Lower lobe of right lung (tissue), 2 donors: ENCODE measurements at places on chromosomes 6 and 20.

- H3K4me3 ChIP-seq: no peak overlapping the region
- no peak overlapping the region for H3K27ac ChIP-seq
- no peaks in the 10 kb centered on the region for H3K27me3 ChIP-seq
- H3K4me1 ChIP-seq: no peaks in the 10 kb centered on the region
Measured at GRCh38 chr6:17691925-17692538, 14.7 kb downstream of the NUP153 start.

GRCh38 chr6:105001906-105002305 lies 45.0 kb downstream of the LIN28B start:
- no peaks in the 10 kb centered on the region for H3K27me3 ChIP-seq
- no peak for DNase-seq
- H3K27ac ChIP-seq: no peak overlapping the region
- no peak overlapping the region for H3K4me3 ChIP-seq
- no peaks in the 10 kb centered on the region for H3K36me3 ChIP-seq
- H3K4me1 ChIP-seq: no peaks in the 10 kb centered on the region

- no peak overlapping the region for H3K27ac ChIP-seq
- H3K4me3 ChIP-seq: no peak overlapping the region
- H3K27me3 ChIP-seq: no peaks in the 10 kb centered on the region
- peaks cover 23% of the 10 kb centered on the region for H3K4me1 ChIP-seq
- DNase-seq: no peak
- H3K36me3 ChIP-seq: peaks cover 52% of the 10 kb centered on the region
Measured at GRCh38 chr6:41684311-41685180, 46.3 kb downstream of the MDFI start.

- no peaks in the 10 kb centered on the region for H3K27me3 ChIP-seq
- H3K4me1 ChIP-seq: peaks cover 28% of the 10 kb centered on the region
- H3K36me3 ChIP-seq: no peaks in the 10 kb centered on the region
Measured at GRCh38 chr6:139600343-139600742, 225.9 kb upstream of the CITED2 start.

DNA sequence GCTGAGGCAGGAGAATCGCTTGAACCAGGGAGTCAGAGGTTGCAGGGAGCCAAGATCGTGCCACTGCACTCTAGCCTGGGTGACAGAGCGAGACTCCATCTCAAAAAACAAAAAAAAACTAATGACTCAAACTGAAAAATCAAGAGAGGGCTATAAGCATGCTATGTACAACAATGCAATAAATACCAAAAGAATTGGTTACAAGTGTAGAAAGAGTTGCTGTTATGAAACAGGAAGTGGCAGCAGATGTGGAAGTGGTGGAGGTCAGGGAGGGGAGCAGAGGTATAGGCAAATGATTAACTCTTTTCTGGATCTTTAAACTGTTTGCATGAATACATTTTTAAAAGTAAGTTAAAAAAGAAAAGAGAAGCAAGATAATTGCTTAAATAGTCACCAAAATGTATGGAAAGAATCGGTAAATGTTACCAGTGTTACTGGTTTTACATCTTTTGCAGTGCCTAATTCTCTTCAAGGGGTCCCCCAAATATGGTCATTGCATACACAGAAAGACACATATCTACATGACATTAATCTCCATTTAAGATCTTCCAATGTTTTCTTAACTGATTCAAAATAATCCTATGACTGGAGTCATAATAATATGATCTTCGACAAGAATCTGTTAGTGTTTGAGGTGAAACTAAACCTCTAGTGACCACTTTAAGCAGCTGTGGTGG lies 15.0 kb downstream of the CALHM6 start:
- no peak for DNase-seq
- H3K27ac ChIP-seq: peak overlapping the region; percentile 48
- no peaks in the 10 kb centered on the region for H3K36me3 ChIP-seq
- H3K4me3 ChIP-seq: no peak overlapping the region
- no peaks in the 10 kb centered on the region for H3K27me3 ChIP-seq

- no peak overlapping the region for H3K27ac ChIP-seq
- peaks cover 40% of the 10 kb centered on the region for H3K4me1 ChIP-seq
- DNase-seq: no peak
- H3K4me3 ChIP-seq: no peak overlapping the region
Measured at GRCh38 chr6:53056273-53056672, 8.9 kb upstream of the FBXO9 start.

DNA sequence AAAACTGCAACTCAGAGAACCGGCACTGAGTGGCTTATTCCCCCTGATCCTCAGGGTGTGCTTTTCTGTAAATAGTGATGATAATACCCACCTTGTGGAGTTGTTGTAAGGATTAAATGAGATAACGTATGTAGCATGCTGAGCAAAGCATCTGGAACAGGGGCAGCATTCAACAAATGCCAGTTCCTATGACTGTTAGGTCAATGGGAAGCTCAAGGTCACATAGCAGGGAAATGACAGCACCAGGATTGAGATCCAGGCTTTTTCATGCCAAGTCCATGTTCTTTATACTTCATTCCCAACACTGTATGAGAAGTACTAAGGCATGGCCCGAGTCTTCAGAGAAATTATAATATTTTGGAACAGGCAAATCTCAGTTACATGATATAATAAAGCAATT lies 5.1 kb downstream of the RCAN2 start:
- peaks cover 18% of the 10 kb centered on the region for H3K27me3 ChIP-seq
- DNase-seq: no peak
- H3K36me3 ChIP-seq: no peaks in the 10 kb centered on the region
- H3K4me3 ChIP-seq: no peak overlapping the region
- peaks cover 5% of the 10 kb centered on the region for H3K4me1 ChIP-seq
- H3K27ac ChIP-seq: no peak overlapping the region

DNA sequence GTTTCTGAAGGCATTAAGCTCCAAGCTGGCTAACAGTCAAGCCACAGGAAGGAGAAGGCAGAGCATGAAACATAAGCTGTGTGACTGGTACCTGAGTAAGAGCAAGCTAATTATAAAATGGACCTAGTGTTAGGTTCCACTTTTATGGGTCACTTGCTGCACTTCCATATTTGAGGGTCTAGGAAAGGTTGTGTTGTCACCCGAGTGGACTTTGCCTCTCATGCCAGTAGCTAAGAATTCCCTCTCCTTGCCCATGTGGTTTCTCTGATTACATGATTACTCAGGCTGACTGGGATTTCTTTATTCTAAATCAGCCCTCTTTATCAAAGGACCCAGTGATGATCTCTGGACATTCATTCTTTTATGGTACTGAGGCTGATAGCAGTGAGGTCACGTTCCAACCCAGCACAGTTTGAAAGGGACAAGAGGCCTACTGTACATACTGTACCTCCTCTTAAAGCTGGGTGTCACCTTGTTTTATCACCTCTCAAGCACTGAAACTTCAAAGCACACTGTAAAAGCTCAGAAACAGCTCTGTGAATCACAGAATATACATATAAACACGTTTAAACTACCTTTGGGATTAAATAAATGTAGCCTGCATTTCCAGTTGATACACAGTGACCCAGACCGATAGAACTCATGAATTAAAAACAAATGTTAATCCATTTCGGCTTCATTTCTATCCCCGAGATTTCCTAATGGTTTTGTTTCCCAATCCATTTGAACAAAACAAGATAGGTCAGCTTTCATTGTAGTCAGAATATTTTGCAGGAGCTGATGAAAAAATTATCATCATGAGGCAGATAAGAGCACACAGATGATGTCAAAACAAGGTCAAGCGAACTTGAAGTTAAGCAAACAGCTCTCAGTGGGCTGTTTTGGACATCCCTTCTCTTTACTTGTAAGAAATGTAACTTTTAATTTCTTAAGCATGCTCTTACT lies 96.5 kb downstream of the ALDH8A1 start:
- H3K36me3 ChIP-seq: no peaks in the 10 kb centered on the region
- H3K27me3 ChIP-seq: no peaks in the 10 kb centered on the region
- H3K27ac ChIP-seq: no peak overlapping the region
- no peak for DNase-seq

DNA sequence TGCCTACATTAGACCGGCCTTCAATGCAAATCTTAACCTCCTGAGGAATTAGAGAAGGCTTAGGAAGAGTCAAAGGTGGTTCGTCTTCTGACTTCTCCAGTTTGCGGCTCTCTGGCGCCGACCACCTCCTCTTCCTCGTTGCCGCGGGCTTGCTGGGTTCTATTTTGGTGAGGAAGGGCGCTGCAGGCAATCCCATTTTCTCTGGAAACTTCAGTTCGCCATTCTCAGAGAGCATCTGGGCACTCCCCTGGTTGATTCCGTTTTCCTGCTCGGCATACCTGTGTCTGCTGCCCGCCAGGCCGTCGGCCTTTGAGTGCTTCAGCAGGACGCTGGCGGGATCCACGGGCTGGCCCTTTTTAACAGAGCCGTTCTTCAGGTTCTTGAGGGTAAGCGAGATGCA lies 67.9 kb downstream of the GMPR start:
- H3K4me3 ChIP-seq: no peak overlapping the region
- H3K27me3 ChIP-seq: no peaks in the 10 kb centered on the region

GRCh38 chr20:38866265-38867061 lies 59.8 kb upstream of the FAM83D start:
- no peak overlapping the region for H3K4me3 ChIP-seq
- no peak overlapping the region for H3K27ac ChIP-seq

- H3K4me3 ChIP-seq: no peak overlapping the region
- H3K27me3 ChIP-seq: no peaks in the 10 kb centered on the region
- peaks cover 59% of the 10 kb centered on the region for H3K4me1 ChIP-seq
- DNase-seq: no peak
- H3K36me3 ChIP-seq: no peaks in the 10 kb centered on the region
Measured at GRCh38 chr6:167850782-167851181, 24.1 kb downstream of the AFDN start.

GRCh38 chr20:31484001-31484400 lies 8.9 kb downstream of the REM1 start:
- no peak for DNase-seq
- peaks cover 4% of the 10 kb centered on the region for H3K4me1 ChIP-seq
- no peaks in the 10 kb centered on the region for H3K36me3 ChIP-seq
- no peak overlapping the region for H3K4me3 ChIP-seq
- H3K27ac ChIP-seq: no peak overlapping the region

DNA sequence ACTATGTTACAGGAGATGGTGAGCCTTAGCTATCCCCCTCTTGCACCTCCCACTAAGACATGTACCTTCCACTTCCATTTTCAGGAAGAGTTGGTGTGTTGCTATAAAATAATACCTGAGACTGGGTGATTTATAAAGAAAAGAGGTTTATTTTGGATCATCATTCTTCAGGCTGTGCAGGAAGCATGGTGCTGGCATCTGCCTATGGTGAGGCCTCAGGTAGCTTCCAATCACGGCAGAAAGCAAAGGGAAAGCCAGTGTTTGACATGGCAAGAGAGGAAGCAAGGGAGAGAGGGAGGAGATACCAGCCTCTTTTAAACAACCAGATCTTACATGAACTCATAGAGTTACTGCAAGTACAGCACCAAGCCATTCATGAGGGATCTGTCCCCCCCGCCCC lies 32.2 kb downstream of the GSS start:
- H3K4me3 ChIP-seq: no peak overlapping the region
- DNase-seq: no peak
- H3K36me3 ChIP-seq: peaks cover 96% of the 10 kb centered on the region
- H3K27me3 ChIP-seq: no peaks in the 10 kb centered on the region
- peak overlapping the region; percentile 63 for H3K27ac ChIP-seq
- H3K4me1 ChIP-seq: peaks cover 13% of the 10 kb centered on the region

DNA sequence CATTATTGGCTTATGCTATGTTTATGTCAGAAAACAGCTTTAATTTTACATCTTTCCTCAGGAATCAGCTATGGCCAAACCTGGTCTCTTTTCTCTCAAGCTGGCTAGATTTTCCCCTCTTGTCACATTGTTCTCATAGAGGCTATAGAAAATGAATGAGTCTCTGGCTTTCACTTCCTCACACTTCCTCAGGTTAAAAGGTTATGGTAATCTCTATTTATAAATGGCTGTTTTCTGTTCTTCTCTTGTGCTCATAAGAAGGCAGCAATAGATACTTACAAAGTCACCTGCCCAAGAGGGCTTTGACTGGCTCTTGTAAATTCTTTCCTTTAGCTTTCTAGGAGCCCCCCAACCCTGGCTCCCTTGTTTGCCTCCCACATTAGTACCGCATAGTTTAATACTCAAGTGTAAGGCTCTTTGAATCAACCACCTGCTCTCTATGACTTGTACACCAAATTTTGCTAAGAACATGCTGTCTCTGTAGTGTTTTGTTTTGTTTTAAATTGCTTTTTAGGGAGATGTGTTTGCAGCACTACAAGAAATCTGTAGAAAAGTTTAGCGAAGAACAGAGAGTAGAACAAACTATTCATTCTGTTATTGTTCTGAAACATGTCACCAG lies 897.4 kb upstream of the CITED2 start:
- no peaks in the 10 kb centered on the region for H3K27me3 ChIP-seq
- H3K27ac ChIP-seq: no peak overlapping the region
- no peaks in the 10 kb centered on the region for H3K4me1 ChIP-seq
- no peaks in the 10 kb centered on the region for H3K36me3 ChIP-seq
- no peak for DNase-seq
- H3K4me3 ChIP-seq: no peak overlapping the region

DNA sequence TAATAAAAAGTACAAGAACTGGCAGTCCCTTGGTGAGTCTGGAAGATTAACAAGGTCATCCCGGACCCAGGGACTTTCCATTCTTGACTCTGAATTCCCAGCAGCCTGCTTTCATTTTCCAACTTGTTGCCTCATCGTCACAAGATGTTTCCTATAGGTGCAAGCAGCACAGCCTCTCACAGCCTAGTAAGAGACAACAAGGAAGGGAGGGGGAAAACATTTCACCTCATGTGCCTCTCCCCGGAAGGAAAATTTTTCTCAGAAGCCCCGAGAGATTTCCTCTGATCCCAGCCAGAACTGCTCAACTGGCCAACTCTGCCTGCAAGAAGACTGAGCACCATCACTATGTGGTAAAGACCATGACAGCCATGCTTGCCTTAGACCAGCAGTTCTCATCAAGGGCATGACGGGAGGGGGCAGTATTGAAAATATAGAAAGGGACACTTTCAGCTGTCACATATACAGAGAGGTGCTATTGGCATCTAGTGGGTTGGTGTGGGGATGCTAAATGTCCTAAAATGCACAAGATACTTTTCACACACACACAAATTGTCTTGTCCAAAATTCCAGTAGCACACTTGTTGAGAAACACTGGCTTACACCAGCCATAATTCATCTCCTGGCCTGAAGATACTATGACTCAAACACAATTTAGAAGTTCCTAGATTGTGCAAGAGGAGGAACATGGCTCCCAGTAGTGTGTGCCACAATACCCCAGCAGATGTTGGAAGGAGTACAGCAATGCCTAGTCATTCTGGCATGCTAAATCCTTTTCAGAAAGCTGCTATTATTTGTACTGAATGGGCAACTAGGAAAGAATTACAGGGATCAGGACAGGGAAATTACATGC lies 10.8 kb upstream of the WTAP start:
- no peaks in the 10 kb centered on the region for H3K27me3 ChIP-seq
- peak overlapping the region; percentile 66 for H3K27ac ChIP-seq
- no peak for DNase-seq
- no peaks in the 10 kb centered on the region for H3K36me3 ChIP-seq

DNA sequence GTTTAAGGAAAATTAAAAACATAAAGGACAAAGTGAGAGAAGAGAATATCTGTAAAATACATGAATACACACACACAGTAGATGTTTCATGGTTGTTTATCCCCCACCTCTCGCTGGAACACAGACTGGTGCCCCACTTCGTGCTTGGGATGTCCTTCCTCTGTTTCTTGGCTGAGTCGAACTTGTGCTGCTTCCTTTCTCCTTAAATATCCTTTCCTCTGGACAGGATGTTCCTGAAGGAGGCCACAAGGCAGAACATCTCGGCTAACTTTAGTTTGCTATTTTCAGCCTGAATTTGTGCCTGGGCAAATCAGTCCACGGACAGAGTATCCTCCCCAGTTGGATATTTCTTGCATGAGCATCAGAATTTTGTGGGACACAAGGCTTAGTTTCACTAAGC lies 54.7 kb upstream of the ZMYND8 start:
- no peaks in the 10 kb centered on the region for H3K36me3 ChIP-seq
- no peak for DNase-seq
- H3K27me3 ChIP-seq: no peaks in the 10 kb centered on the region
- H3K4me1 ChIP-seq: peaks cover 44% of the 10 kb centered on the region
